Foreskin melanocyte (primary cell): ENCODE measurements at places on chromosomes 5 and 9.

DNA sequence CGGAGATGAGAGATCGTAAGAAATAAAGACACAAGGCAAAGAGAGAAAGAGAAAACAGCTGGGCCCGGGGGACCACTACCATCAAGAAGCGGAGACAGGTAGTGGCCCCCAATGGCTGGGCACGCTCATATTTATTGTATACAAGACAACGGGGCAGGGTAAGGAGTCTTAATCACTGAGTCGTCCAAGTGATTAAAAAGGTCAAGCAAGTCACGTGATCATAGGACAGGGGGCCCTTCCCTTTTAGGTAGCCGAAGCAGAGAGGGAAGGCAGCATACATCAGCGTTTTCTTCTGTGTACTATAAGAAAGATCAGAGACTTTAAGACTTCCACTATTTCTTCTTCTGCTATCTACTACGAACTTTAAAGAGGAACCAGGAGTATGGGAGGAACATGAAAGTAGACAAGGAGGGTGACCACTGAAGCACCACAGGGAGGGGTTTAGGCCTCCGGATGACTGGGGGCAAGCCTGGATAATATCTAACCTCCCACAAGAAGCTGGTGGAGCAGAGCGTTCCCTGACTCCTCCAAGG, 24.6 kb upstream of the QSOX2 start:
- no peak for DNase-seq

DNA sequence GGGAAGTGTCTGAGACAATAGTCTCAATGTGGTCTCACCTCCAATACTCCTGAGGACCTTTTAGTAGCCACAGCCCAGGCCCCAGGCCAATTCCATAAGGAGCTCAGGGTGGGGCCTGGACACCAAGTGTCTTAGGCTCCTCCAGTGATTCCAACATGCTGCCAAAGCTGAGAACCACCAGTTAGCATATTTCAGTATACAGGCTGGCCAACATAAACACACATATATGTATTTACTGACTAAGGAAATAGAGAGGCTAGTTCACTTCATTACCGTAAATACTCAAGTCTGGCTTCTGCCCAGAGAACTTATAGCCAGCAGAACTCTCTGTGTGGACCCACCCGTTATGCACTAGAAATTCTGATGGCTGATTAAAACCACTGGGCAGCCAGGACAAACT, 24.1 kb downstream of the S1PR3 start:
- no peak for DNase-seq

DNA sequence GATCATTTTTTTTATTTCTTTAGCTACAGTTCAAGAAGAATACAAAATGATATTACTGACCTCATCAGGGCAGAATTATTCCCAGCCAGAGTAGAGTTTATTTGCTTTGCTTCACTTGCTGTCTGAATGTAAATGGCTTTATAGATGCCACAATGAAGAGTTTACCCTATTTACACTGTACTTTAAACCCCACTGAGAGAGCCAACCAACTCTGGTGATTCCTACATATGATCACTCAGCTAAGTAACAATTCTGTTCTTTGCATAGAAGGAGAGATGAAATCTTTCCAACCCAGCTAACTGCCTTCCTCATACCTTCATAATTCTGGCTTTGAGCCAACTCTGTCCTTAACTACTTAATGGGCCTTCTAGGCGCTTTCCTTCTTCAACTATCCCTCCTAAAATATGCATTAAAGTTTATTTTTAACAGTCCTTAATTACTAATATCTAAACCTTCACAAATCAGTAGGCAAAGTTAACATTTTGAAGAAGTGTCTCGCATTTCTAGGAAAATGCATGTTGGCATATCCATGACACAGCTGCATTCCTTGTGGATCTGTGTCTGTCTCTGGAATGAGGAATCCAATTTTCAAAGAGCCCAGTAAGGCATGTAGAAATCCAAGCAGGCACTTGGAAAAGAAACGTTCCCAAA, 284.8 kb upstream of the GRAMD2B start:
- DNase-seq = peak; percentile 24

GRCh38 chr9:93143830-93144530, 9.9 kb upstream of the NINJ1 start:
- DNase-seq = peak; percentile 99

DNA sequence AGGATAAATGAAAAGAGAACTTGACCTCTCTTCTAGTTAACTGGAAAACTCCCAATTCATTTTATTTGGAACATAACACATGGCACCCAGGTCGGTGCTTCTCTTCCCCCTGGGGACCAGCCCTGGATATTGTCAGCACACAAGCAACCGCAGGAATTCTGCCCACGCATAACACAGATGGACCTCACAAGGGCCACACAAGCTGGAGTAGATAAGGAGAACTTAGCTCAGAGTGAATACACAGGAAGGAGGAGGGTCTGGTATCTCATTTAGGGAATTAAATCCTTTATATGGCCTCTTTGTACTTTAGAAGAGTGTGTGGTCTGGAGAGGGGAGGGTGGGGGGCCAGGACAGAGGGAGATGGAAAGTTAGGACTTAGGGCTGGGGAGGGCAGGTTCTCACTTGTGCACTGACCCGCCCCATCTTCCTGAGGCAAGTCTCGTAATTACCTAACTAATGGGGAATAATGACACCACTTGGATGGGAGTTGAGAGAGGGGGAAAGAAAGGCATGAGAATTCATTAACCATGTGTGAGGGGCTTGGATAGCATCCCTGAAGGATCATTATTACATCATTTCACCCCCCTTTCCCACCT, 341.2 kb upstream of the WWC1 start:
- DNase-seq = no peak

DNA sequence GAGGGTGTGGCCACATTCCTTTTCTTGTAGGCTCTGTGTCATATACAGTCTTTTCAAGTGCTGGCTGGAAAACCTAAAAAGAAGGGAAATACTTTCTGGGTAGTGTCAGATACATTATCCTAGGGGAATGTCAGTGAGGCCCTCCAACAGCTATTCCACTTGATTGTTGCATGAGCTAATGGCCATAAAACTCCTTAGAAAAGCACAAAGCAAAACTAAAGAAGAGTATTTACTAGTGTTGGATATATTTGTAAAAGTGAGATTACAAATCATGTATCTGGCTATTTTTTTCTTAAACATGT, 829 bp downstream of the ANXA1 start:
- peak; percentile 13 for DNase-seq

DNA sequence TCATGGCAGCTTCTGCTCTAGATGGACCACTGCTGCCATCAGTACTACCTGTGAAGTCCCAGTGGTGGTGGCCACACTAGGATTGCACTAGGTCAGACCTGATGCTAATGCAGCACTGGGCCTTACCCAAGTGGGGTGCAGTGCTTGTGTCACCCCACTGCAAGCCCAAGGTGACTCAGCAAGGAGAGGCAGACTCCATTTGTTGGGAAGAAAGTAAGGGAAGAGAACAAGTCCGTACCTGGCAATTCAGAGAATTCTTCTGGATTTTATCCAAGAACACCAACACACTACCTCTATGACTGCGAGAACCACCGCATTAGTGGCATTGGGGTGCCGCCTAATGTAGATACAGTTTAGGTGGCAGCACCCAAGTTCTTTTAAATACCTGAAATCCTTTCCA, 34.0 kb upstream of the TYRP1 start:
- DNase-seq = no peak

- DNase-seq = no peak
Measured at GRCh38 chr9:122291458-122291857, 26.8 kb downstream of the MRRF start.

DNA sequence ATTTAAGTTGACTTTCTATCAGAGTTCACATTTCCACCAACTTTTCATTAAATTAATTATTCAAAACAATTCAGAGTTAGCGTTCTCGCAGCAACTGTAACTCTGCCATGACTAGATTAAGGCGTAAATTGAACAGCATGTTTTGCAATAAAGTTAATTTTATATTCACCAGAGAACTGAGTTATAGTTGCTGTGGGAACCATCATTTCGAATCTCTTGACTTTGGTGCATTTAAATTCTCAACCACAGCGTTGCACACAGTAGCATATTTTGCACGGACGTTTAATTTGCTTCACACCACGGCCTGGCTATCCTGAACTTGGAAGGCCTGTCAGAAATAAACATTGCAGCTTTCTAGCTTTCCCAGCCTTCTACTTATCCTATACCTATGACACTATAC, 144.3 kb upstream of the WWC1 start:
- DNase-seq = no peak

- DNase-seq = peak; percentile 85
Measured at GRCh38 chr5:15501091-15501791, 1.3 kb downstream of the FBXL7 start.

DNA sequence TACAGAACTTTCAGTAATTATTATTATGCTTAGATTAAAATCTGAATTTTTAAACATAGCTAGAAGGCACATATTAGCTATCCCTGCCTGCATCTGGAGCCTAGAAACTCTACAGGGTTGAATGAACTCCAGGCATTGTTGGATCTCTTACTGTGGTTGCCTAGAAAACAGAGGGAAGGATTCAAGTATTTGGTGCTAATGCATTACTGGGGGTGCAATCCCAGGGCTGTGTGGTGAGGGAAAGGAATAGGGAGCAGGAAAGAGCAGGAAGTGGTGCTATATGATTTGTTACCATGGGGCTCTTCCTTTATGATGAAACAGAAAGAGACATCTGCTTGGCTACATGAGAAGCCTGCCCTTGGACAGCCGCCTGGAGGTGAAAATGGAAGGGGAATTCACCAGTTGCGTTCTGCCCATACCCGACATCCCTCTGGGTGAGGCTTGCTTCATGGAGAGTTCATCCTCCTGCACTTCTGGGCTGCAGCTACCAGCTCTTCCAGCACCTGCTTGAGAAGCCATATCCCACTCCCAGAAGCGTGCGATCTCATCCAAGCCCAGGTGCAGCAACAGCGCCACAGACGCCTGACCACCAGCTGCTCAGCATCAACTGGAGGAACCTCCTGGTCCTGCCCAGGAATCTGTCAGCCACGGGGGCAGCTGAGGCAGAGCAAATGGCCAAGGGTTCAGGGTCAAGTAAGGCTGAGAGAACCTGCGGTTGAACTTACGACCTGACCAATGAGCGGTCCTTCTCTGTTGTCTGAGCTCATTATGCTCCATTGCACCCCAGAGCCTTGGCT, 362.8 kb downstream of the SEMA5A start:
- DNase-seq = no peak

DNA sequence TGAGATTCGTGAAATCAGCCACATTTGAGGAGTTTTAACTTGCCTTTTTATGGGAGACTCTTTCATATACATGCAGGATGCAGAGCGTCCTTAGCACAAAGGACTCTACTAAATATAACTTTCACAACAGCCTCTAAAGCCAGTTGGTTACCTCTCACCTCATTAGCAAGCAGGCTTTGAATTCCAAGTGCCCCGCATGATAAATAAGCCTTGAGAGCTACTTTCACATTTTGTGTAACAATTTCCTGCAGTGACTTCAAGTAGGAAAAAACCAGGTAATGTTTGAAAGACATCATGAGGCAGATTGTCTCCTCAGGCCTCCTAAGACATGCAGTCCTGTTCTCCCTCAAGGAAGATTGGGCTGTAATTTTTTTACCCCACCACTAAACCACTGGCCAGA, 50.5 kb downstream of the RALGPS1 start:
- DNase-seq = no peak

DNA sequence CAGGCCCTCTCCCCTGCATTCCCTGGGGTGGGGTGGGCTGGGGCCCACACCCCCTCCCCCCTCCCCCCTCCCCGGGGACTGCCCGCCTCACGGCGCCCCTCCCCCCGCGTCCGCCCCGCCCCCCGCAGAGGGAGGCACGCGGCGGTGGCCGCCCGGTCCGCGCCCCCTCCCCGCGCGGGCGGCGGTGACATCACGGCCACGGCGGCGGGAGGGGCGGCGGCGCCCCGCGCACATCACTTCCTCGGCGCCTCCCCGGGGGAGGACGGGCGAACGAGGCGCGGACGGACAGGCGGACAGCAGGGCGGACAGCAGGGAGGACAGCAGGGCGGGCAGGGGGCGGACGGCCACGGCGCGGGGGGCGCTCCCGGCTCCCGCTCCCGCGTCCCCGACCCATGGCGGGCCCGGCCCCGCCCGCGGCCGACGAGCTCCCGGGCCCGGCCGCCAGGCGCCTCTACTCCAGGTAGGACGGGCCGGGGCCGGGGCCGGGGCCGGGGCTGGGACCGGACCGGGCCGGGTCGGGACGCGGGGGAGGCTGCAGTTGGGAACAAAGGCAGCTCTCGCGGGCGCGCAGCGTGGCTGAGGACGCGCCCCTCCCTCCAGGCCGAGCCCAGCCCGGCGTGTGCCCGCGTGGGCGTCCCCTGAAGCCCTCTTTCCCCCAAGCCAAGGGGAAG, at the start of gene GPSM1:
GPSM1 (plus strand) TSS at position 236 of the 671 bp plus-strand sequence; CDS start at position 393, 157 bp downstream.
- DNase-seq = no peak

DNA sequence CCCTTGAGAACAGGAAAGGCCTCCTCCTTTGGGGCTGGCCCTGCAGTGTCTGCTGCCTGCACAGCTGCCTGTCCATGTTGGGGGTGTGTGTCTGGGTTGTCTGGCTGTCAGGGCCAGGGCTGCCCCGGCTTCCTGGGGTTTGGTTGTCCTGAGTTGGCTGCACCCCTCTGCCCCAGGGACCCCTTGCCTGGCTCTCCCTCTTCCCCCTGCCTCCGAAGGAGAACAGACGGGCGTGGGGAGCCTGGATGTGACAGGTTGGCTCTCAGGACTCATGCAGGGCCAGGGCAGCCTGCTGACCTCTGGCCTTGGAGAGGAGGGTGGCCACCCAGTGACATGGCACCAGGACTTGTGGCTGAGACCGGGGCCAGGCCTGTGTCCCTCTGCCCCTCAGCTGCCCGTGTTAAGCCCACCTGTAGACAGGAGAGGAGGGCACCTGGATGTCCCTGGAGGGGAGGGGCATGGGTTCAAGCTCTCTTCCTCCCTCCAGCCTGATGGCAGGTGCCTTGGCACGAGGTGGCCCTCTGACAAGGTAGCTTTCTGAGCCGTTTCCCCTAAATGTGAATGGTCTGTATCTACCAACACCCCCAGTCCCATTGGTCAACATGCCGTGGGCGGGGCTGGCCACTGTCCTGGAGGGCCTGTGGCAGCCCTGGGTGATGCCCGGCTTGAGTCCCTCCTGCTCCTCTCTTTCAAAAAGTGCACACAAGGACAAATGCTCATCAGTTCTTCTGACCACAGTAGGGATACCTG, 34.9 kb downstream of the WNK2 start:
- no peak for DNase-seq

- DNase-seq = no peak
Measured at GRCh38 chr5:5218396-5218795, 78.3 kb downstream of the ADAMTS16 start.

- DNase-seq = no peak
Measured at GRCh38 chr9:87876708-87877107, 6.0 kb upstream of the SPATA31E1 start.

GRCh38 chr5:115772731-115773475, 43.6 kb downstream of the CDO1 start:
- peak; percentile 13 for DNase-seq

- DNase-seq = no peak
Measured at GRCh38 chr9:89621031-89621430, 16.2 kb downstream of the GADD45G start.

DNA sequence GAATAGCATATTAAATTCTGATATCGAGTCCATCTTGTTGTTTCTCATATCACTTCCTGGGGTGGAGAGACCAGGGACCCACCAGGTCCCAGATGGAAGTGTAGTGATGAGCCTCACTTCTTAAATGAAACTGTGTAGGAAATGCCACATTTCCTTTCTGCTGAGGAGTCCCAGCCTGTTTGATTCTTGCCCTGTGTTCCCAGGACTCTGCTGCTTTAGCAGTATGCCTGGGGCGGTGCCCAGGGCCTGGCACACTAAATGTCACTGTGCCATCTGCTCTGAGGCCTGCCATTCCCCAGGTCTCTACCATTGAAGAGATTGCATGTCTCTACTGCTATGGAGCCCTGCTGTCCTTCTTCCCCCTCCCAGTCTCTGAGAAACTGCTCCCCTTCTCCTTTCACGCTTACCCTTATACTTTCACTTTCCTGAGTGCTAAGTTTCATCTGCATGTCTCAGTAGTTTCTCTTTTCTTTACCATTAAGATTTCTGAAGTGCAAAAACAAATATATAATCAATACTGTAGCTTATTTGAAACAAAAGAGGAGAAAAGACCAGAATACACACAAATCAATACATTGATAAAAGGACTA, 260.4 kb downstream of the GABRB2 start:
- no peak for DNase-seq
